ENCODE measurements at places on chromosomes 12 and 14.

GRCh38 chr14:56810147-56810719, at the start of gene OTX2:
Gene OTX2, minus strand, starts transcription at chr14:56810479. Its CDS starts 5,023 bp downstream, at chr14:56805456.
- no peak for DNase-seq

- no peak for DNase-seq
Observed at GRCh38 chr14:23518709-23519108, 32.9 kb downstream of the ZFHX2 start.

- no peak for DNase-seq
Observed at GRCh38 chr12:114631242-114631641, 52.7 kb downstream of the TBX3 start.

- no peak for DNase-seq
Observed at GRCh38 chr12:130476451-130477135, 138.9 kb downstream of the PIWIL1 start.

DNA sequence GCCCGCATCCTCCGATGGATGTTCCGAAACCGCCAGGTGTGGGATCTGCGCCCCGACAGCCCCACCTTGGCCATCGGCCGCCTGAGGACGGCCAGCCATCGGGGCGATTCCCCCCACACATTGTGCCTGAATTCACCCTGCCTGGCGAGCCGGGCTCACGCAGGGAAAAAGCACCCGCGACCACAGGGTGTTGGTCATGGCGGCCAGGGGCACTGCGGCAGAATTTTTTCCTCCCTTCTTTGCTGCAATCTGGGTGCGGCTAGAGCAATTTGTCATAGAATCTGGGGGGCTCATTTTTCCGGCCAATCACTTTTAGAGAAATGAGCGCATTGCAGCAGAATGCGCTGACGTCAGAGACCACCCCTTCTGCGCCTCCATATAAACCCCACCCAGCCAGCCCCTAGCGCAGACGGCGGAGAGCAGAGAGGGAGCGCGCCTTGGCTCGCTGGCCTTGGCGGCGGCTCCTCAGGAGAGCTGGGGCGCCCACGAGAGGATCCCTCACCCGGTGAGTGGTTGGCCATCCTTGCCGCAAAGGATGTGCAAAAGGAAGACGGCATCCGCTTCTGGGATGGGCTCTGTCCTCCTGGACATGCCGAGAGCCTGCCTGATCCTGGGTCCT, at the start of gene MEG3:
Gene MEG3 (plus strand): TSS at position 406 of the 619 bp plus-strand sequence.
- DNase-seq: no peak

- DNase-seq: no peak
Observed at GRCh38 chr12:87982208-87982607, 47.0 kb downstream of the C12orf50 start.

- DNase-seq: no peak
Observed at GRCh38 chr12:26197832-26198231, 2.5 kb downstream of the SSPN start.

DNA sequence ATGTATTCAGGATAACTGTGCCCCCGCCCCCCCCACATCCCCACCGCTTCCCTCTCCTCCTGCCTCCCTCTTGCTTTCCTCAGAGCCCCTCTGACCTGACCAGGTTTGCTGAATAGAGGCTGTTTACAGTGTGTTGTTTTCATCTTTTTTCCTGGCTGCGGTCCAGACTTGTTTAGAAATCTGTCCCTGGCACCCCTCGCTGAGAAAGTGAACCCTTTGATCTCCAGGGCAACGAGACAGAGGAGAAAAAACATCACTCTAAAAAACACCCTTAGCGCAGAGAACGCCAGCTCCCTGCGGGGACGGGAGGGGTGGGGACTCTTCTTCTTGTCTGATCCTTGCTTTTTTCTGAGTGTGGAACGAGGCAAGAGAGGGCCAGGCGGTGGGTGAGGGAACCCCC, 22.5 kb downstream of the SDS start:
- no peak for DNase-seq

- no peak for DNase-seq
Observed at GRCh38 chr12:53196486-53196885, 10.6 kb downstream of the ITGB7 start.

DNA sequence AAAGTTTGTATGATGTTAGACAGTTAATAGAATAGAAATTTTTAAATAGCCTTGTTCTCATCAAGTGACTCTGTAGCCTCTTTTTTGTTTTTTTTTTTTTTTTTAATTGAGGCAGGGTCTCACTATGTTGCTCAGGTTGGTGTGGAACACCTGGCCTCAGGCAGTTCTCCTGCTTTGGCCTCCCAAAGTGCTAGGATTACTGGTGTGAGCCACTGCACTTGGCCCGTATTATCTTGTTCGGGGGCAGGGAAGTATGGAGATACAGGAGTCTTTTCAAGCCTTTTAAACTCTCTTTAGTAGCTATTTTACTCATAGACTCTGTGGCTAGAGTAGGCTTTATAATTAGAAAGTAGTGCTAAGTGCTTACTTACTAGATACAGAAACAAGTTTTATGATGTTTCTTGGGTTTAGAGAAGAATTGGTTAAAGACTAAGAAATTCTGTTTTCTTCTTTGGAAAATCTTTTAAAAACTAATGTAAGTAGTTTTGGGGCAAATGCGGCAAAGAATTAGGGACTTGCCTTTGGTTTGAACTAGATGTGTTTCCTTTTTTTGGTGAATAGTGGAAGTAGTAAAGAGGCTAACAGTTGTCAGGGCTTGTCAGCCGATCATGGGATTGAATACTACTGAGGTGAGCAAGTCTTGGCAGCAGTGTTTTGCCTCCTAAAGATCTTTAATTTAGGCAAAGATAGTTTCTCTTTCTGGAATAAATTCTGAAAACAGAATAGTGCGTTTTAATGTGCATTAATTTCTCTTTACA, 31.3 kb downstream of the FBXO34 start:
- DNase-seq: no peak

DNA sequence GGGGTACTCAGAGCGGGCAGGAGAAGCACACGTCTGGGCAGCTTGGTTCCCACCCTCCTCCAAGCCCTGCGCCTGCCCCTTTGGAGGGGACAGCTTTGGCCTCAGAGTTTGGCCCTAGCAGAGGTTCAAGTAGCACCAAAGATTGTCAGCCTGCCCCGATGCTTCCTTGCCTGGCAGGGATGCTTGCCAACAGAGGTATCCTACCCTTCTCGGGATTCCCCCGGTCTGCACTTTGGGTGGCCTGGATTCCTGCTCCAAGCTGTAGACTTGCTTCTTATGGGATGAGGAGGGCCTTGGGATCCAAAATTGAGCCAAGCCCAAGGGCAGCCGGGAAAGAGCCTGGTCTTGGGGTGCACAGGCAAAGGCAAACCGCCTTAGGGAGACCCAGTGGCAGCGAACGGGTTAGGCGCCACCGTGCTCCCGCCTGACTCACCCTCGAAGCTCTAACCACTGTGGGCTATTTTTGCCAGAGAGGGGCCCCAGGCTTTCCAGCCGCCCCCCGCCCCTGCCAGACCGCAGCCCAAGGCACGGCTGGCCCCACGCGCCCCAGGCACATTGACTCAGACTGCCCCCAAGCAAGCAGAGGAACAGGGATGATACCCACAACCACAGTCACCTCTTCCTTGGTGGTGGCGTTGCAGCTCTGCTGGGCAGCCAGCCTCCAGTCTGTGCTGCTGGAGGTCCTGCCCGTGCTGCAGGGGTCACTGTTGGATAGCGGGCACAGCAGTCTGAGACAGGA, 847 bp upstream of the WNT10B start:
- peak; percentile 38 for DNase-seq

DNA sequence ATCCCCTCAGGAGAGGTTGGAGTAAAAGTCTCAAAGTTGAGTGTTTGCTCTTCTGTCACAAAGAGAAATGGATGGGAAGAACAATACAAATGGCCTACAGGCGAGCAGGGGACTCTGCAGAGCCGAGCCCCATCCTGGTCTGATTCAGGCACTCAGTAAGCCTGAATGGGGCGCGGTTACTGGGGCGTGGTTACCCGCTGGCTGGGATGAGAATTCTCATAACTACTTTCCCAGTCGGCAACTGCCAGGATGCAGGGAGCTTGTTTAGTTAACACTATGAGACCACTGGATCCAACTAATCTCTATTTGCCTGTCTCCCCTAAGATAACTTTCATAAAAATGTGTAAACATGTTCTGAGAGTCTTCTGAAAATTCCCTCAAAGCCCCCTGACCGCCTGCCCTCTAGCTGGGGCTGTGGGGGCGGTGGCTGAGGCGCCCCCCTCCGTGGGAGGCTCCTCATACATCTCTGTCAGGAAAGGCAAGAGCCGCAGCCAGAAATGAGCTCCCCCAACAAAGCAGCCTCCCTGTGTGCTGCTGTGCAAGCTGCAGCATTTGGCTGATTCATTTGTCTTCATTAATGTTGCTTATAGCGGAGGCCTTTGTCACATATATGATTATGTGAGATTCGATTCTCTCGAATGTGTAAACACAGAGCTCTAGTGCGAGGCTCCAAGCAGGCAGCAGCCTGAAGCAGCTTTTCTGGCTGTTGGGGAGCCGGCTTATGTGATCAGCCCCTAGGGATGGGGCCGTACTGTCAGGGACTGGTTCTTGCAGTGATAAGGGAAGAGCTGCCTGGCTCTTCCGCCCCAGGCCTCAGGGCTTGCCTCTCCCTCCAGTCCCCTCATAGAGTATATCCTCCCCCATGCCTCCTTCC, 126.1 kb upstream of the ARHGAP5 start:
- no peak for DNase-seq

DNA sequence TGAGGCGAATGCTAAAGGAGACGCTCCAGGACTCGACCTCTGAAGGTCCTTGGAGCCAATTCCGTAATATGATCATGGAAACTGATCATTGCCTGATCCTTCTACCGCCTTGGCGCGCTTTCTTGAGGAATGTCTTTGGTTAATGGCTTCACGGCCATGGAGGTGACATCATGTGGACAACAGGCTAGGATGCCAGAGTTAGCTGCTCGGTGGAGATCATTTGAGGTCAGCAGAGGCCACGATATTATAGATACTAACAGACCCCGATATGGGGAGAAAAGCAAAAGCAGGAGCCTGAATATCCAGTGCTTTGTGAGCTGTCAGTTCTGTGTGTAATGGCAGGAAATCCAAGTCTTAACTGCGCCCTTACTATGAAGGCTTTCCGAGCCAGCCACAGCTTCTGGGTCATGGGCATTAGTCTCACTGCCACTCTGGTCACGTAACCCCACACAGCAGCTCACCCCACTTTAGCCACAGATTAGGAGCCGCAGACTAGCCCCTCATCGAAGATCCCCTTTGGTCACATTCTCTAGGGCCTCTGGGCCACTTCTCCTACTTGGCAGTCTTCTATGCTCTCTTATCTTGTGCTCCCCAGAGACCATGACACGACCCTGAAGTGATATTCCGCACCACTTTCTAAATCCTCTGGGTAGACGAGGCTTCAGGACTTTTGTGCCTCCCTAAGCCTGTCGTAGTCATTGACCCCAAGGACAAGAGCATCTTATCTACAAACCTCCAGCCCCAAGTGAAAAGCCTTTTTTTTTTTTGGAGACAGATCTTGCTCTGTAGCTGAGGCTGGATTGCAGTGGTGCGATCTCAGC, 724 bp upstream of the CS start:
- peak; percentile 10 for DNase-seq

GRCh38 chr12:91604897-91605296, 422.3 kb upstream of the DCN start:
- DNase-seq: no peak

- no peak for DNase-seq
Observed at GRCh38 chr14:92014040-92014439, 25.8 kb downstream of the TRIP11 start.
